ENCODE measurements at places on chromosomes 4 and X. TPM values are rescaled to one million over a fixed set of nuclear protein-coding genes. Genes with fewer than 3 reads are reported as not detected.

DNA sequence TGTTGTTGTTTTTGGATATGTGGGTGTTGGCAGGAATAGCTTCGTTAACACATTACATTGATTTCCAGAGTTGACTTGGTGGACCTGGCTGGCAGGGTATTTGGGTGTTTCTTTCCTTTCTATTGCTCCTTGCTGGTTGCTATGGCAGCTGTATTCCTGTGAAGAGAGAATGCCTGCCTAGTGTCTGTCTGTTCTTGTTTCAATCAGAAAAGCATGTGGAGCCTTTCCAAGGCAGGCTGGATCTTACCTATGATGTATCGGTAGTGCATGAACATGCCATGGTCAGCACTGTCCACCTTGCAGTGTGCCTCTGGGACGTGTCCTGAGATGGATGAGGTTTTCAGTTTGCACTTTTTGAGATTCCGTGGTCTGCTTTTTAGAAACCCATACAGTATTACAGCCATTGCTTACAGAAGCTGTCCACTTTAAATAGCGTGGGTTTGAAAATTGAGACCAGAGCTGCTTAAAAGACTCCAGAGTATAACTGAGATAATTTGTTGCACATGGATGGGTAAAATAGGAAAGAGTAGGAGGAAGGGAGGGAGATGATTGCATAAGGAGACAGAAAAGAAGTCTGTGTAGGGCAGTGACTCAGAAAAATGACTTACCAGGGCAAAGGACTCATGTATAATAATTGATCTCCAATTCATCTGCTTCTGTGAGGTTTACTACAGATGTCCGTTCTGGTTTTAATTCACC is 20.0 kb upstream of the AADAT start:
- no peaks in the 10 kb centered on the region for H3K36me3 ChIP-seq
- H3K27me3 ChIP-seq: no peaks in the 10 kb centered on the region
- H3K4me3 ChIP-seq: no peak overlapping the region
- H3K27ac ChIP-seq: no peak overlapping the region

- DNase-seq: no peak
- no peaks in the 10 kb centered on the region for H3K36me3 ChIP-seq
- H3K4me3 ChIP-seq: no peak overlapping the region
- H3K27ac ChIP-seq: no peak overlapping the region
- H3K4me1 ChIP-seq: no peaks in the 10 kb centered on the region
These were observed 12.4 kb downstream of the PHKA2 start for GRCh38 chrX:18971506-18971905.

Gene GAGE2A
- total RNA-seq: not detected

DNA sequence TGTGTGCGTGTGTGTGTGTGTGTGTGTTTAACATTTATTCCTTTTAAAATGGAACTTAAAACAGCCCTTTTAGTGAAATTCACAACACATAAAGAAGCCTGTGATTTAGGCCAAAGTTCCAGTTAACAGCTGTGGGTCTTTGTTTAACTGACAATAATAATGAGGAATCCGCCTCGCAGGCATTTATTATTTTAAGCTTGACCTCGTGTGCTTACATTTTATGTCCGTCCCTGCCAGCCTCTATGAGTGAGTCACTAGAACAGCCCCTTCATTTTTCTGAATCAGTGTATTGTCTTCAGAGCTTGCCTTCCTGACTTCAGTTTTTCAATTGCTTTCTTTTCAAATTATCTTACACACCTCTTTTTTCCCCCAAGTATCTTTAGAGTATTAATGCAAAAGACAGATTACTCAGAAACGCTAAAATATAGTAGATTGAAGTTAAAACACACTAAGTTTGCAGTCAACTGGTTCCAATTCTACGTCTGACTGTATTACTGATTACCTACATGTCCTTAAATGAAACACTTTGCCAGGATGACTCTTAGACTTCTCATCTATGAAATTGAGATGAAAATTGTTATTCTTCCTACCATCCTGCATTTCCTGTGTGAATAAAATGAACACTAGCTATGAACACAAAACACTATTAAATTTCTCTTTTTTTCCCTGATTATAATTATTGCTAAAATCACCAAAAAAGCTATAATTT is 319.6 kb upstream of the HS3ST1 start:
- no peaks in the 10 kb centered on the region for H3K4me1 ChIP-seq
- DNase-seq: no peak
- no peaks in the 10 kb centered on the region for H3K36me3 ChIP-seq
- no peaks in the 10 kb centered on the region for H3K27me3 ChIP-seq
- H3K4me3 ChIP-seq: no peak overlapping the region

GRCh38 chr4:24234288-24234848 is 344.5 kb upstream of the PPARGC1A start:
- no peak overlapping the region for H3K4me3 ChIP-seq
- no peaks in the 10 kb centered on the region for H3K36me3 ChIP-seq
- no peak overlapping the region for H3K27ac ChIP-seq
- H3K27me3 ChIP-seq: no peaks in the 10 kb centered on the region
- H3K4me1 ChIP-seq: no peaks in the 10 kb centered on the region

- no peak for DNase-seq
- H3K4me1 ChIP-seq: peaks cover 10% of the 10 kb centered on the region
- no peaks in the 10 kb centered on the region for H3K27me3 ChIP-seq
- H3K36me3 ChIP-seq: no peaks in the 10 kb centered on the region
- H3K4me3 ChIP-seq: no peak overlapping the region
These were observed 116.1 kb downstream of the SHROOM3 start for GRCh38 chr4:76550966-76551780.
